ENCODE measurements at places on chromosomes 6 and 20.

- no peak for DNase-seq
Measured at GRCh38 chr20:23655491-23656211, 17.9 kb upstream of the CST3 start.

DNA sequence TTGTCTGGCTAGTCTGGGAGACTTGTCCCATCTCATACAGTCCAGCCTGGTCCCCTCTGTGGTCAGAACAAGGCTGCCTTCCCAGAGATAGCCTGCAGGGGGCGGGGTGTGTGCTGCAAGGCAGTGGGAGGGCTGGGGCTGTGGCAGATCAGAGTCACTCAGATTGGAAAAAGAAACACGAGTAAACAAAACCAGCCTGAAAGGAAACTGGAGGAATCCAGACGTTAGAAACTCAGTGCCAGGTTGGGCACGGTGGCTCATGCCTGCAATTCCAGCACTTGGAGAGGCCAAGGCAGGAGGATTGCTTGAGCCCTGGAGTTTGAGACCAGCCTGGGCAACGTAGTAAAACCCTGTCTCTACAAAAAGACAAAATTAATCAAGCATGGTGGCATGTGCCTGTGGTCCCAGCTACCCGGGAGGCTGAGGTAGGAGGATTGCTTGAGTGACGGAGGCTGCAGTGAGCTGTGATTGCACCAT, 20.2 kb downstream of the LEMD2 start:
- peak; percentile 58 for DNase-seq

DNA sequence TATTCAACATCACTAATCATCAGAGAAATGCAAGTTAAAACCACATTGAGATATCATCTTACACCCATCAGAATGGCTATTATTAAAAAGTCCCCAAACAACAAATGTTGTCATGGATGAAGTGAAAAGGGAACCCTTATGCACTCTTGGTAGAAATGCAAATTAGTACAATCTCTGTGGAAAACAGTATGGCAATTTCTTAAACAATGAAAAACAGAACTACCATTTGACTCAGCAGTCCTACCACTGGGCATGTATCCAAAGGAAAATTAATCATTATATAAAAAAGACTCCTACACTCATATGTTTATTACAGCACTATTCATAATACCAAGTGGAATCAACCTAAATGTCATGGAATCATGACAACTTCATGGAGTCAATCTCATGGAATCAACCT, 611.3 kb upstream of the GJE1 start:
- DNase-seq: no peak

GRCh38 chr20:858011-858410, 24.5 kb downstream of the FAM110A start:
- DNase-seq: no peak

DNA sequence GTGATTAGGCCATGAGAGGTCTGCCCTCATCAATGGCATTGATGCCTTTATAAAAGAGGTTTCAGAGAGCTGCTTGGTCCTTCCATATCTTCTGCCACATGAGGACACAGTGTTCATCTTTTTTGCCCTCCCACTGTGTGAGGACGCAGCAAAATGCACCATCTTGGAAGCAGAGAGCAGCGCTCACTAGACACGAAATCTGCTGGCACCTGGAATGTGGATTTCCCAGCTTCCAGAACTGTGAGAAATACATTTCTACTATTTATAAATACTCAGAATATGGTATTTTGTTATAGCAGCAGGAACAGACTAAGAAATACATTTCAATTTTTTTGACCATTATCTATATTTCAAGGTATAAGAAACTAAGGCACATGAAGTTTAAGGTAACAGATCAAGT, 24.9 kb downstream of the SLC35F1 start:
- no peak for DNase-seq

All from AG09319 (cell line).